ENCODE measurements at places on chromosomes 4 and X.

- H3K27me3 ChIP-seq: no peaks in the 10 kb centered on the region
- DNase-seq: no peak
- H3K36me3 ChIP-seq: no peaks in the 10 kb centered on the region
- H3K4me3 ChIP-seq: no peak overlapping the region
These were observed 113.7 kb upstream of the ACTRT1 start for GRCh38 chrX:128165884-128166408.

GRCh38 chr4:38099908-38100407 is 139.8 kb downstream of the PTTG2 start:
- H3K4me3 ChIP-seq: no peak overlapping the region
- no peak for DNase-seq
- no peaks in the 10 kb centered on the region for H3K36me3 ChIP-seq
- H3K4me1 ChIP-seq: peaks cover 20% of the 10 kb centered on the region
- no peaks in the 10 kb centered on the region for H3K27me3 ChIP-seq

DNA sequence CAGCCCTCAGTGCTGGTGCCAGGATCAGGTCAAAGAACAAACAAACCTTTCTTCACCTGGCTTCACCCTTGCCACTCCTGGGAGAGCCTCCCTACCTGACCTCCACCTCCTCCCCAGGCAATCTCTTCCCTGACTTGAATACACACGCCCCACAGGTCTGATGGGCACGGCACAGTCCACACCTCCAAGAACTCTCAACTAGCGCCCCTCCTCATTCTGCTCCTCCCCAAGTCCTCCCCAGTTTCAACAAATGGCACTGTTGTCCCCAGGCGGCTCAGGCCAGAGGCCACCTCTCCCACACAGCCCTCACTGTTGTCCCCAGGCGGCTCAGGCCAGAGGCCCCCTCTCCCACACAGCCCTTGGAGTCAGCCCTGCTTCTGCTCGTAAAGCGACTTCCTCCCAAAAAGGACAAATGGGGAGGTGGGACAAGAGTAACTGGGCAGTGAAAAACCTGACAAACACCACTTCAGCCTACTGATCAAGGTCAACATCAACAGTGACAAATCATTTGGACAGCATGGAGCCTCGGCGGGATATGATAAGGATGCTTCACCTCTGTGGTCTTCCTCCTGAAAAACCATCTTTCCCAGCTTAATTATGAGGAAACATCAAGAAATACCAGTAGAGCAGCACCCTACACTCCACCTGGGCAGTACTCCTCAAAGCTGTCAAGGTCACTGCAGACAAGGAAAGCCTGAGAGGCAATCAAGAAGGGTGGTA is 2.9 kb downstream of the LETM1 start:
- peaks cover 56% of the 10 kb centered on the region for H3K4me1 ChIP-seq
- H3K4me3 ChIP-seq: no peak overlapping the region
- no peak overlapping the region for H3K27ac ChIP-seq
- H3K36me3 ChIP-seq: no peaks in the 10 kb centered on the region
- no peaks in the 10 kb centered on the region for H3K27me3 ChIP-seq

DNA sequence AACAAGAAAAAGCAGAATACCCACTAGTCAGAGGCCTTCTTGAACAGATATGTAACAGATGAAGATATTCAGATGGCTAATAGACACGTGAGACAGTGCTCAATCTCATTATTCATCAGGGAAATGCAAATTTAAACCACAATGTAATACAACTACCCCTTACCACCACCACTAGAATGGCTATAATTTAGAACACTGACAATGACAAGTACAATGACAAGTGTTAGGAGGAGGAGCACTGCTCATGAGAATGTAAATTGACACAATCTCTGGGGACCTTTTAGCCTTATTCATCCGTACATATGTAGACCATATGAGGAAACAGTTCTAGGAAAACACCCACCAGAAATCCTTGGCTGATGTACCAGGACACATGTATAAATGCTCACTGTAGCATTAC is 13.1 kb downstream of the ZNF81 start:
- no peak for DNase-seq
- H3K4me1 ChIP-seq: no peaks in the 10 kb centered on the region
- H3K27ac ChIP-seq: no peak overlapping the region
- no peaks in the 10 kb centered on the region for H3K36me3 ChIP-seq

DNA sequence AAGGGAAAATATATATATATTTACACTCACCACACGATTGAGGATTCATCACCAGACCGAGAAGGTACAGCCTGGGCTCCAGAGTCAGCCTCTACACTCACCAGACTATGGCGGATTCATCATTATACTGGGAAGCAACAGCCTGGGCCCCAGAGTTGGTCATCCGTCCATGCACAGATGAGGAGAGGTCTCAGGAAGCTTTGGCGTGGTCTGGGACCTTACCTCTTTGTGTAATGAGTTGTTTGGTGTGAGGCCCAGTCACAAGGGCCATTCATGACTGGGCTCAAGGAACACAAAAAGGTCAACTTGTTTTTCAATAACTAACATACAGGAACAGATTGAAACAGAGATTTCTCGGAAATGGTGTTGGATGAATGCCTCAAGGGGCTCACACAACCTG is 926.1 kb downstream of the FAM133A start:
- H3K4me3 ChIP-seq: no peak overlapping the region
- no peaks in the 10 kb centered on the region for H3K36me3 ChIP-seq
- H3K27ac ChIP-seq: no peak overlapping the region

DNA sequence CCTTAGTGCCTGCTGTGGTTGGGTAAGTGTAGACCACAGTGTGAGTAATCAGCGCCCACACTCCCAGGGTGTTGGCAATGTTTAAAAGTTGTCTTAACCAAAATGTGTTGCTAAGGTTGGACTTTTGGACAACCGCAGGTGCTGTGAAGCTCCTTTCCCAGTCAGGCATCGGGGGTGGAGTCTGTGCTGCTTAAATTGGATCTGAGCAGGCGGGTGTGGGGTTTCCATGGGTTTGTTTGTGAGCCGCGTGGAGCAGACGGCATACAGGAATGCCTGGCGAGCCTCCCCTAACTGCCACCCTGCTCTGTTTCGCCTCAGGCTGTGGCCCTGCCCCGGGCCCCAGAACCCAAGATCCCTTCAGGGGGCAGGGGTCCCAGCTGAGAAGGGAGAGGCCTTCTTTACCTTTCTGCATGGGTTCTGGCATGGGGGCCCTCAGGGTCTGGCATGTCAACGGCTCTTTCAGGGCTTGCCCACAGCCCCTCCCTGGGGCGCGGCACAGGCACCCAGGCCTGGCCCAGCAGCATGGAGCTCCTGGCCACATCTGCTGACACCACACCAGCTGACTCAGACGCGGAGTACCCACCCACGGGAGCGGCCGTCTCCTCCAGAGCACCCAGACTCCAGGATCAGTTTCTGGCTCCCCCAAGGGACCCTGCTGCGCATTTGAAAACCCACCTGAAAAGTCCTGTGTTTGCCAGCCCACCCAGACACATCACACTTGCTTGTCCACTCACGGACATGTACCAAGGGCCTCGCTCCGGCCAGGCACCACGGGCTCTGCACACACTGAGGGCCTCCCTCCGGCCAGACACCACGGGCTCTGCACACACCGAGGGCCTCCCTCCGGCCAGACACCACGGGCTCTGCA is 5.1 kb upstream of the SPON2 start:
- H3K27ac ChIP-seq: peak overlapping the region; percentile 65
- H3K27me3 ChIP-seq: no peaks in the 10 kb centered on the region
- H3K4me1 ChIP-seq: peaks cover 48% of the 10 kb centered on the region
- no peak overlapping the region for H3K4me3 ChIP-seq
- no peaks in the 10 kb centered on the region for H3K36me3 ChIP-seq

GRCh38 chr4:65552057-65552456 is 118.2 kb downstream of the EPHA5 start:
- no peak overlapping the region for H3K4me3 ChIP-seq
- H3K4me1 ChIP-seq: no peaks in the 10 kb centered on the region
- no peaks in the 10 kb centered on the region for H3K27me3 ChIP-seq
- no peak for DNase-seq
- no peaks in the 10 kb centered on the region for H3K36me3 ChIP-seq
- H3K27ac ChIP-seq: no peak overlapping the region

GRCh38 chrX:130340271-130340670 is 552 bp downstream of the SLC25A14 start:
- no peaks in the 10 kb centered on the region for H3K36me3 ChIP-seq
- peak overlapping the region; percentile 57 for H3K4me3 ChIP-seq
- H3K27me3 ChIP-seq: no peaks in the 10 kb centered on the region
- H3K27ac ChIP-seq: no peak overlapping the region

GRCh38 chr4:113043591-113043990 is 5.9 kb upstream of the ANK2 start:
- no peak for DNase-seq
- H3K27ac ChIP-seq: no peak overlapping the region
- H3K27me3 ChIP-seq: no peaks in the 10 kb centered on the region
- H3K4me1 ChIP-seq: no peaks in the 10 kb centered on the region
- H3K4me3 ChIP-seq: no peak overlapping the region

Data from vagina (tissue), 2 donors.